ENCODE measurements at places on chromosomes 5 and 9.

DNA sequence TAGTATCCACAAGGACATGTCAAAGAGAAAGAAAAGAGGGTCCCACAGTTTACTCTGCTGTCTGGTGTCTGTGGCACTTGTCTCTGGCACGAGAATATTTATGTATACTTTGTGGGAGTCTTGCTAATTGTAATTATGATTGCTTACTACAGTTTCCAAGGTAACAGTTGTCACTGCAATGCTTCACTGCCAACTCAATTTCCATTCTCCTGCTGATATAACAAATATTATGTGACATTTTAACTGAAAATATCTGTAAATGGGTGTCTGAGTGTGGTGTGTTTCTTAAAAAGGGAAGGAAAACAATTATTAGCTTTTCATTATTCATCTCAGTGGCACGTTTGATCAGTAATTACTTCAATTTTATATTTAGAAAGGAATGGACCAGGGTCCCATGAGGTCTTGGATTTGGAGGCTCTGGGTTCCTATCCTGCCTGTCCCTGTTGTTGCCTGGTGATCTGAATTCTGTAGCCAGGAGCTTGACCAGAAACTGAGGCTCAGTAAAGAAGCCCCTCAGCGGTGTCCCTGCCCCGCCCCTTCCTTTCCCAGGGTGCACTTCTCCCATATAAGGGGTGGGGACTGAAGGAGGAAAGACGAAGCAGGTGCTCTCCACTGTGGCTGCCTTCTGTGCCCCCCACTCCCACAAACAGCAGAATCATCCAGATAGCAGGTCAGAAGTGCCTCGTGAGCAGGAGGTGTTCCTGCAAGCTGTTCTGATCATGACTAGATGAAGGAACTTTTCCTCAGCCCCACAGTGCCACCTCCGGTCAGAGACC is 137.3 kb upstream of the KIF2A start:
- DNase-seq = no peak

DNA sequence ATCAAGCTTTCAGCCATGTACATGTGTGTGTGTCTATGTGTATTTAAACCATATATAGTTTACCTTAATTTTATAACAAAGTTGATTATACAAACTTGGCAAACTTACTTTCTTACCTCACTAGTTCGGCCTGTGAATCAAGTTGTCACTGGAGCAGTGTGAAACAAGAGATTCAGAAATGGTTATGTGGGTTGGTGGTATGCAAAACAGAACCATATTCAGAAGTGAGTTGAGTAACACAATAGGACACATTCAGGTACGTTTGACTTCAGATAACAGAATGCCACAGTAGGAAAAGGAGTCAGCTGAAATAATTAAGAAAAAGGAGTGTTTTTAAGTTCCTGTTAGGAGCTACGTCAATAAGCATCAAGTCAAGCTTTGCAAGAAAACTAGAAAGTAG is 21.5 kb downstream of the XPA start:
- no peak for DNase-seq

GRCh38 chr5:142621227-142621626 is 64.7 kb downstream of the FGF1 start:
- DNase-seq = no peak

- DNase-seq = no peak
These were observed 62.5 kb upstream of the PLPP1 start for GRCh38 chr5:55597014-55597981.

GRCh38 chr5:171367424-171368370 is 20.0 kb upstream of the NPM1 start:
- DNase-seq = peak; percentile 52

DNA sequence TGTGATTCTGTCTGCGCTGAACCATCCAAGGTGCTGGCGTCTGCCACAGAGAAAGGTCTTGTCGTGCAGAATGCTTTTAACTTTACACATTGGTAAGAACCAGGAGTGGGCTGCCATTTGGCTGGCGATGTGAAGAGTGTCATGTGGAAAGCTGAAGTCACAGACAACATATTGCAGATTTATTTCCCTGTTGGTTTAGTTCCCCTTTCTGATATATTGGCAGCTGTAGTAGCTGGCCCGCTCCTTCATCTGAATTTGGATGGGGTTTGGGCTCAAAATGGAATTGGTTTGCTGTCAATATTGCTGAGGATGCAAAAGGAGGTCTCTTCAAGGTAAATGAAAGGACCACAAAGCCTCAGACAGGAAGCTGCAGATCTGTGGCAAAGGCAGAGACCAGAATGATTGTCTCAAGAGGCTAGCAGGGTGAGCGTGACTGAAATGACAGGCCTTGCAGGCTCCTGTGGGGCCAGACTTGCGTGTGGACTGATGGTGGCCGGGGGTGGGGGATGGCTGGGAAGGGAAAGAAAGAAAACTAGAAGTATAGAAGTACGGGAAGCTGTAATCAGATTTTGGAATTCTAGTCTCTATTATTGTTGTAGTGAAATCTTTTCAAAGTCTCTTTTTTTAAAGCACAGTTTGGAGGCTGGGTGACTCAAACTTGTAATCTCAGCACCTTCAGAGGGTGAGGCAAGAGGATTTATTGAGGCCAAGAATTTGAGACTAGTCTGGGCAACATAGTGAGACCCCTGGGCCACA is 25.1 kb upstream of the CD180 start:
- DNase-seq = peak; percentile 59

DNA sequence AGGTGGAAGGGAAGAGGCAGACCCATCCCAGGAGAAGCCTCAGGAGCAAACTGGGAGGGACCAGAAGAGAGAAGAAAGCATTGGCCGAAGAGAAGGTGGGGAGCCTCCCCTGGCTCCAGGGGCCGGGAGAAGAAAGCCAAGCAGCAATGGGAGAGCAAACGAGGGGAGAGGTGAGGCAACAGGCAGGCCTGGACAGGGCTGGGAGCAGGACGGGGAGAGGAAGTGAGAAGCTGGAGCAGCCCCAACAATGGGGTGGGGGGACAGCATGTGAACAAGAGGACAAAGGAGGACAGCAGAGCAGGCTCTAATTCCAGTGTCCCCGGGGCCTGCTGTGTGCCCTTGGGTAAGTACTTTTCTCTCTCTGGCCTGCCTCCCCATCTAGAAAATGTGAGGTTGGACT is 115.3 kb downstream of the PSD2 start:
- no peak for DNase-seq

- DNase-seq = no peak
These were observed 1.9 kb upstream of the GRIN1 start for GRCh38 chr9:137136881-137137607.

DNA sequence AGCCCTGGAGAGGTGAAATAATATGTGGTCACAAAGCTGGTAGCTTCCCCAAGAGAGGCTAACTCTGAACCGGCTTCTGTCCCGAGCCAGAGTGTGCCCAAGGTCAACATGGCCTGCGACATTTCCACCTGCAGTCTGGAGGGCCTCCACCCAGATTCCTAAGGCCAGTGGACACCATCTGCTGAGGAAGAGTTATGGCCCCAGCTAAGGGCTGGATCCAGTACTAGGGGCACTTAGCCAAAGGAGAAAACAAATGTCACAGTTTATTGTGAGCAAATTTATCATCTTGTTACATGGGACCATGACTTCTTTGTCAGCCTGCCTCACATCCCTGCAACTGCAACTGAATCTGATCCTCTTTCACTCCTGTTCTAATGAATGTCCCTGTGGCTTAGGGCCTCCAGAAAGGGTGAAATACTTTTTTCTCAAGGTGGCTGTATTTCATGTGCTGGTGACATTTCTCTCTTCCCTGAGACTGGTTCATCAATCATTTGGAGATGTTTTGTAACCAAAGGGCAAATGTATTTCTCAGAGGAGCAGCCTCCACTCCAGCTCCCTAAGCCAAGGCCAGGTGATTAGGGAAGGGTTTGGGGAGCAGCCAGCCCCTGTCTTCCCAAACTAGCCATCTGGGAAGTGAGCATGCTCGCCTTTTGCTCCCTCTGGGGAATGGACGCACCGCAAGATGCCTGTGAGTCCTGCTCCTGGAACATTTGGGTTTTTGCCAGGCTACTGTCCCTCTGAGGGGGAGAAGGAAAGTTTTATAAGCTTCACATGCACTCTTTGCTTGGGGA is 148.3 kb downstream of the CMYA5 start:
- DNase-seq = no peak

DNA sequence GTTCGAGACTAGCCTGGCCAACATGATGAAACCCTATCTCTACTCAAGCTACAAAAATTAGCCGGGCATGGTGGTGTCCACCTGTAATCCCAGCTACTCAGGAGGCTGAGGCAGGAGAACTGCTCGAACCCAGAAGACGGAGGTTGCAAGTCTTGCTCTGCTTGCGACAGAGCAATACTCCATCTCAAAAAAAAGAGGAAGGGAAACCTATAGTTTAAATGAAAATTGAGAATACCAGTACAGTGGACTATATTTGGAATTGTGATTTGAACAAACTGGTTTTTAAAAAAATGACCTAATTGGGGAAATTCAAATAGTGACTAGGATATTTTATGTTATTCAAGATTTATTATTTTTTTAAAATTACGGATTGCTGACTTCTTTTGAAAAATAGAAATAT is 33.2 kb downstream of the DIAPH1 start:
- DNase-seq = no peak

- no peak for DNase-seq
These were observed 52.5 kb downstream of the SPOCK1 start for GRCh38 chr5:137446615-137447014.

DNA sequence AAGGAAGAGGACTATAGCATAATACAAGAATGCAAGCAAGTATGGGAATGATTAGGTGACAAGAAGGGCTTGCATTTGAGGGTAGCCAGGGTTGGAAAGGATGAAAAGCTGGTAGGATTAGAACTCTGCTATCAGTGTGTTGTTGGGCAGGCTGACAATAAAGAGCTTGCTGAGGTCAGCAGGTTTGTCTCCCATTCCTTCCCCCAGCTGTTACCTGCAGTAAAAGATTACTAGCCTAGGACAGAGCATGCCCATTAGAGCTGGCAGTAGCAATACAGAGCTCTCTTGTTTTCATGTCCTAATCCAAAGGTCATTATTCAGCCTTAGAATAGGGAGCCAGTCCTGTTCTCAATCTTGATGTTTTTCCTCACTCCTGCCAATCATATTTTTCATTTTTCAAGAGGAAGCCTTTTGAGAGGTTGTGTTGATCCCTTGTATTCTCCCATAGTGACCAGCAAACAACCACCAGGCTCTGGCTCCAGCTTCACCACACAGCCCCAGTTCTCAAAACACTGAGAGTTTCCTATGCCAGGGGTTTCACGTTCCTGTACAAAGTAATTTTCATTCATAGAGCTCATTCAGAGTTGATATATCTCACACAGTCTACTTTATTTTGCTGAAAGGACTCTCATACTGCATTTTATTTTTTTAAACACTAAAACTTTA is 71.7 kb downstream of the OR2K2 start:
- DNase-seq = no peak

GRCh38 chr9:122100756-122101155 is 7.6 kb upstream of the TTLL11 start:
- DNase-seq = no peak

DNA sequence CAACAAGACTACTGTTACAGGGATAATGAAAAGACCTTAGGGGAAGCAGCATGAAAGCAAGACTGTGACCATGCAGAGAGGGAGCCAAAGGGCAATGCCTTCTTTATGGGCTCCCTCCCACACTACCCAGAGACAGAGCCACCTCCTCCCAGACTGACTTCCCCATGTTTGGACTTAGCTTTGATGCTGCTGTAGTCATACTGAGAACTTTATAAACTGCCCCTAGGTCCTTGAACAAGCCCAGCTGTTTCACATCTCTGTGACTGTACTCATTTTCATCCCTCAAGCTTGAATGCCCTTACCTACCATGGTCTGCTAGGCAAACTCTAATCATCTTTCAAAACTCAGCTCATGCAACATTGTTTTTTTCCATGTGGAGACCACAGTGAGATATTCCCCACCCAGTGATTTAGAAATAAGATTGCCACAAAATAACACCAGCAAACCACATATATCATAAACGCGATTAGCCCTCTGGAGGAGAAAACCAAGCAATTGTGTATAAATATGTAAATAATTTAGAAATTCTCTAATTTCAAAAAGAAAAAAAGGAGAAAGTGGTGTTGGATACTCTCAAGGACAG is 23.4 kb upstream of the FAM169A start:
- no peak for DNase-seq

GRCh38 chr9:126523611-126524111 is 90.1 kb upstream of the LMX1B start:
- no peak for DNase-seq

DNA sequence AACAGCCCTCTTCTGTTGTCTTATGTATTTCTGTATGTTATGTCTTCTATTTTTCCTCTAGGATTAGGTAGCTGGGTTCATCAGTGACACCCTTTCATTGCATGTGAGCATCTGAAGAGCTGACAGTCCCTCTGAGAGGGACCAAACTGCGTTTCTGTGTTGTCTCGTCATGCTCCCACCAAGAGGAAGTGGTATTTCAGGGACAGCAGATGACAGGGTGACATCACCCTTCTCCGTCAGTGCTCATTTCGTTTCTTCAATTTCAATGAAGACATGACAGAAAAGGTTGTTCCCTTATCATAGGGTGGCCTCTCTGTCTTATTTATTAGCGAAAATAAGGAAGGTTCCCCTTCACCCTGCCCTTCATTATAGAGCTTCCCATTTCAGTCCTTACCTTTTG is 225.9 kb upstream of the NR4A3 start:
- peak; percentile 47 for DNase-seq

- DNase-seq = peak; percentile 2
These were observed 1138.2 kb downstream of the TAF11L14 start for GRCh38 chr5:18772475-18772874.

DNA sequence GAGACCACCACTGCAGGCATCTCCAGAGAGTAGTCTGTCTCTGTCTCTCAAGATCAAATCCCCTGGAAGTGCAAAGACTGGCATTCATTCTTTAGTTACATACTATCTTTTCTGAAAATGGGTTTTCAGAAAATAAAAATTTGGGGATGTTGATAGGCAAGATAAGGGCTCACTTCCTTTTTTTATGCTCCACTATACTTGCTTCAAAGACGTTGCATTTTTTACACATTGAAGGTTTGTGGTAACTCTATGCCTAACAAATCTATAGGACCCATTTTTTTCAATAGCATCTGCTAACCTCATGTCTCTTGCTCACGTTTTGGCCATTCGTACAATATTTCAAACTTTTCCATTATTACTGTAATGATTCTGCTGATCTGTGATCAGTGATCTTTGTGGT is 37.0 kb downstream of the DMAC1 start:
- DNase-seq = no peak

DNA sequence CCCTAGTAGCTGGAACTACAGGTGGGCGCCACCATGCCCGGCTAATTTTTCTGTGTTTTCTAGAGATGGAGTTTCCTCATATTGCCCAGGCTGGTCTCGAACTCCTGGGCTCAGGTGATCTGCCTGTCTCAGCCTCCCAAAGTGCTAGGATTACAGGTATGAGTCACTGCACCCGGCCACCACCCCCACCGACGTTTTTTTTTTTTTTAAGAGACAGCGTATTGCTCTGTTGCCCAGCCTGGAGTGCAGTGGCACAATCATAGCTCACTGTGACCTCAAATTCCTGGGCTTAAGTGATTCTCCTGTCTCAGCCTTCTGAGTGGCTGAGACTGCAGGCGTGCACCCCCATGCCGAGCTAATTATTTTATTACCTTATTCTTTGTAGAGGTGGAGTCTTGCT is 38.2 kb downstream of the WDR70 start:
- DNase-seq = no peak
